Activated CD8-positive, alpha-beta memory T cell treated with anti-CD3 and anti-CD28 coated beads for 48 hours (primary cell): ENCODE measurements at places on chromosomes 1 and 21.

- DNase-seq, result no peak
Measured at GRCh38 chr21:32603131-32603530, 9.0 kb downstream of the CFAP298 start.

GRCh38 chr1:90135286-90135685, 140.4 kb downstream of the ZNF326 start:
- no peak for DNase-seq

DNA sequence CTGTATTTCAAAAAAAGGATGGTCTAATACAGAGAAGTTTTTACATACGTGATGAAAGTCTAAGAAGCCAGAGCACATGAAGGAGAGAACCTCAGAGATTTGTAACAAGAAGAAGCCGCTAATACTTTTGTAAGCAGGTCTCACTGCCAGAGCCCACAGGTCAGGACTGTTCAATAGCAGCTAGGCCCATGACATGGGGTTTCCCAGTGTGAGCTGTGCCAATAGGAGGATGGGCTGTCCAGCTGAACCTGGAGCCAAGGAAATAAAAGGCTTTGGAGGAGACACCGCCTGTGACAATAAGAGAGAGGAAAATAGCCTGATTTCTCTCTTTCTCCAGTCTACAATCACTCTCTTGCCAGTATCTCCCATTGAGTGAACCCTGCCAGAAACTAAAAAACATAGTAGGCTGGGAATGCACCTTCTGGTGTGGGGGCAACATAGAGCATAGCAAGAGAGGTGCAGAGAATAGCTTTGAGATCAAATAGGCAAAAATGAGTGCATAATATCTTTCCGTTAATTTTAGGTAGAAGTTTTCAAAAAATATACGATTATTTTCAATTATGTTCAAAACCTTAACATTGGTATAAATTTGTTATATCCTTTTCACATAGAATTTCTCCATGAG, 360.3 kb downstream of the NEGR1 start:
- DNase-seq, result no peak

- DNase-seq, result no peak
Measured at GRCh38 chr1:159275891-159276290, 26.2 kb upstream of the FCER1A start.

GRCh38 chr1:53526451-53527101, 67.4 kb downstream of the DMRTB1 start:
- no peak for DNase-seq

DNA sequence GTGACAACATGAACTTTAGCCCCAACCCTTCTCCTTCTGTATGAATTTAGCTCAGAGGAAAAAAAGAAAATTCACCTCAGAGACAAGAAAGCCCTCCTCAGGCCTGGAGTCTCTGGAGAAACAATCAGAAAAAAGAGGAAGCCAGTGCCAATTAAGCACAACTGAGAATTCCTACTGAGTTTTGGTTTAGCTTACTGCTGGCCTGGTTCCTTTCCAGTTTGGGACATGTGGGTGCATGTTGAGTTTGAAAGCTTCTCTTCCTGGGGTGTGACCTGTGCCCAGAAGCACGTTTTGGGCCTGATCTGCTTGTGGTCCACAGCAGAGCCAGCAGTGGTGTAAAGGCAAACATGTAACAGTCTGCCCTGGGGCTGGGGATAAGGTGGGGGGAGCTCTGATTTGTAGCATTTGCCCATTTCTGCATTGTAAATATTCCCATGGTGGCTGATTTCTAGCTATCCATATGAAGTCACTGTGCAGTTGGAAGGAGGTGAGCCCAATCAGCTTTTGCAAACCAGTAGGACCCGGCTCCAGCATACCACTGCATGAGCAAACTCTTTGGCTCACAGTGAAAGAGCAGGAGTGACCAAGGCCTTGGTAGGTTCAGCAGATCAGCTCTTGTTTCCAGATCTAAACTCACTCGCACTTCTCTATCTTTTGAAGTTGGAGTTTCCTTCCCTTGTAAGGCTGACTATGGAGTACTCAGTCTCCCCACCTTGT, 4.7 kb upstream of the THEM5 start:
- no peak for DNase-seq

DNA sequence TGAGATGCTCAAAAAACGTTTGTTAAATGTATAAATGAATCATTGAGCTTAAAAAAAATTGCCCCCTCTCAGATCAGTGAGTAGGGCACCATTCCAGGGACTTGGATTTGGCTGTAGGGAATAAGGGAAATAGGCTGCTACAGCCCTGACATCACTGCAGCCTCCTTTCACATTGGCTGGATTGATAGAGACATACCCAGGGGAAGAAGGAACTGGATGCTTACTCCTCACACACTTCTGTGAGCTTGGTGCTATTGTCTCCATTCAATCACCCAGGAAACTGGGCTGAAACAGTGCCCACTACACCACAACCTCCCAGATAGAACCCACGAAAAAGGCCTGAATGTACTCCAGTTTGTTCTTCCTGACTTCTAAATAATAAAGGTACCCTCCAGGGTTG, 87.2 kb downstream of the TGFBR3 start:
- no peak for DNase-seq
